ENCODE measurements at places on chromosomes 13 and 19. TPM values are rescaled to one million over a fixed set of nuclear protein-coding genes. Genes with fewer than 3 reads are reported as not detected.

Gene RETN
- total RNA-seq: not detected

Gene CGB8
- total RNA-seq: not detected

Gene KLK3
- not detected for total RNA-seq

Gene SPACA4
- not detected for total RNA-seq

DNA sequence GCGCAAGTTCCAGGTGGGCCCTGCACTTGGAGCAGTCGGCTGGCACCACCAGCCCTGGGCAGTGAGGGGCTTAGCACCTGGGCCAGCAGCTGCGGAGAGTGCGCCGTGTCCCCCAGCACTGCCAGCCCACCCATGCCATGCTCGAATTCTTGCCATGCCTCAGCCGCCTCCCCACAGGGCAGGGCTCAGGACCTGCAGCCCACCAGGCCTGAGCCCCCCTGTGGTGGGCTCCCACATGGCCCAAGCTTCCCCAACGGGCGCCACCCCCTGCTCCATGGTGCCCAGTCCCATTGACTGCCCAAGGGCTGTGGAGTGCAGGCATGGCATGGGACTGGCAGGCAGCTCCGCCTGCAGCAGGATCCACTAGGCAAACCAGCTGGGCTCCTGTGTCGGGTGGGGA is 9.4 kb upstream of the ZNF426 start:
- no peak for DNase-seq

- DNase-seq: no peak
These were observed 58.2 kb downstream of the POLR1D start for GRCh38 chr13:27679896-27680295.

Gene CGB7
- total RNA-seq: 0.72 TPM

DNA sequence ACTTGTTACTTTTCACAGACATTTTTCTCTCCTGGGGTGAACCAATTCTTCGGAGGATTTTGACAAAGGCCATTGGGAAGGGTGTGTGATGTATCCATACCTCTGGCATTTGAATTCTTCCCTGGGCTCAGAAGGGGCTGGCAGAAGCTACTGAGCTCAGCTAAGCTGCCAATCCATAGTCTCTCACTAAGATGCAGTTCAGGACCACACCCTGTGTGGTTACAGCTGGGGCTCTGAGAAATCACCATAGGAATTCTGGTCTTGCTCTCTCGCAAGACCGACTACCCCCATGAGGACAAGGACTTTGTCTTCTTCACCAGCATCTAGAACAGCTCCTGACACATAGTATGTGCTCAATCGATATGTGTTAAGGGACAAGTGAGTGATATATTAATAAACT is 6.0 kb downstream of the C13orf42 start:
- peak; percentile 1 for DNase-seq

Gene COX6B1
- total RNA-seq: 619 TPM

- no peak for DNase-seq
These were observed 122.9 kb downstream of the OLFM4 start for GRCh38 chr13:53151336-53152056.

- peak; percentile 65 for DNase-seq
These were observed 213.4 kb downstream of the ENOX1 start for GRCh38 chr13:43573361-43573740.

GRCh38 chr13:112964971-112965492 is 4.0 kb upstream of the MCF2L start:
- DNase-seq: no peak

DNA sequence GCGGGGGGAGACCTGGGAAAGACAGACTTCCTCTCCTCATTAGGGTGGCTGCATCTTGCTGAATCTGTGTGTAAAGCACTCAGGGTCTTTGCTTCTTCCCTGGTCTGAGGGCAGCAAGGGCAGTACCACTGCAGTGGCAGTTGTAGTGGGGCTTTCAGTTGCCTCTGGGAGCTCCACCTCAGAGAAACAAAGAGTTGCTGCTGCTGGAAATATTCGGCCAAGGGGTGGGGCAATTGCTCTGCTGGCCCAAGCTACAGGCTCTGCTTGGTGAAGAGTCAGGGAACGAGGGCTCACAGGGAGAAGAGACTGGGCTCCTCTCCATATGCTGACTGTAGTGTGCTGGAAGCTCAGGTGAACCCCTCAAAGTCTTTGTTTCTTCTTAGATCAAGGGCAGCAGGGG is 52.5 kb downstream of the POSTN start:
- DNase-seq: no peak

Gene RASL11A
- 2.8 TPM for total RNA-seq

GRCh38 chr19:8631425-8631819 is 989 bp downstream of the NFILZ start:
- DNase-seq: no peak

Gene FFAR1
- total RNA-seq: not detected

GRCh38 chr13:30865123-30866049 is 40.7 kb upstream of the MEDAG start:
- peak; percentile 89 for DNase-seq

Gene MRPL34
- total RNA-seq: 77.3 TPM

Gene NLRP9
- total RNA-seq: not detected

DNA sequence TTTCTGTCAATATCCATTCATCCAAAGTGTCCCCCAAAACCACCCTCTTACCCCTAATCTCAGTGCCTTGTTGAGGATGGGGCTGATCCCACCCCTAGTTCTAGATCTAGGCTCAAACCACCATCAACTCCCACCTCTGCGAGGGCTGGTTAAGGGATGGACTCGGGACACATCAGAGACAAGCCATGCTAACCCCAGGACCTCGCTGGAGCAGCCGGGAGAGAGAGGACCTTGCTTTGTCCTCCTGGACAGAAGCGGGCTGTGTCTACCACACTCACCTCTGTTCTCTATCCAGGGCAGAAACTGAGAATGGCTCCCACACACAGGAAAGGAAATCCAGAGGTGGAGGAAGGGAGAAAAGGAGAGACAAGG is 90.8 kb upstream of the UQCRFS1 start:
- DNase-seq: no peak

- peak; percentile 72 for DNase-seq
These were observed 52.9 kb downstream of the OR10H4 start for GRCh38 chr19:16001481-16002312.

DNA sequence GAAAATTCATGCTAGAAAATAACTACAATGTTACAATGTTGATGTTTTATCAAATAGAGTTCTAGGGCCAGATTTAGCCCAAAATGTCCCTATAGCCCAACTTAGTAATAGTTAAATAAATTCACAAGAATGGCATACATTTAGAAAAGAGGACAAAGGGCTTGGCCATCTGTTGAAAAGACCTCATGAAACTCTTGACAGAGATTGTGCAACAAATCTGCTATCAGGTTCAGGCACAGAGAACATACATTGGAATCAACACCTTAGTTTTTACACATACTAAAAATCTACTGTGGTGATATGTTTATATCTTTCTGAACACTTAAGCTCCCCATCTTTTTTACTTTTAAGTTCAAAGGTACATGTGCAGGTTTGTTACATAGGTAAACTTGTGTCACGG is 298.3 kb upstream of the DACH1 start:
- no peak for DNase-seq

DNA sequence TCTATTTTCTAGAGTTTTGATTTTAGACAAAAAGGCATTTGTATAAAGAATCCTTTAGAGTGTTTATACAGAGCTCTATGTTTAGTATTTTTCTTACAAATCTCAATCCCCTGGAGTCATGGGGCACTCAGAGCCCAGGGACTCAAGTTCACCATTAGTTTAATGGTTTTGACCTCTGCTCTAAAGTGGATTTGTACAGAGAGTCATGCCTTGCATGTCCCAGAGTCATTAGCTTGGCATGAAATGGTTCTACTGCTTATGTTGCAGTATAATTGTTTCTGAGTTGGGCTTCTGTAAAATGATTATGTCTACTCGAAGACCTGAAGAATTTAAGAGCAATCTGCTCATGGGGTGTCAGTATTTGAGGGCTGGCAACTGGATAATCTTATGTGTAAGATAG is 406.2 kb downstream of the DLEU7 start:
- DNase-seq: no peak

- DNase-seq: no peak
These were observed 192.4 kb downstream of the NUFIP1 start for GRCh38 chr13:44796597-44797490.

Gene WDR87
- not detected for total RNA-seq

GRCh38 chr13:111346101-111346680 is 25.7 kb downstream of the TEX29 start:
- DNase-seq: no peak

DNA sequence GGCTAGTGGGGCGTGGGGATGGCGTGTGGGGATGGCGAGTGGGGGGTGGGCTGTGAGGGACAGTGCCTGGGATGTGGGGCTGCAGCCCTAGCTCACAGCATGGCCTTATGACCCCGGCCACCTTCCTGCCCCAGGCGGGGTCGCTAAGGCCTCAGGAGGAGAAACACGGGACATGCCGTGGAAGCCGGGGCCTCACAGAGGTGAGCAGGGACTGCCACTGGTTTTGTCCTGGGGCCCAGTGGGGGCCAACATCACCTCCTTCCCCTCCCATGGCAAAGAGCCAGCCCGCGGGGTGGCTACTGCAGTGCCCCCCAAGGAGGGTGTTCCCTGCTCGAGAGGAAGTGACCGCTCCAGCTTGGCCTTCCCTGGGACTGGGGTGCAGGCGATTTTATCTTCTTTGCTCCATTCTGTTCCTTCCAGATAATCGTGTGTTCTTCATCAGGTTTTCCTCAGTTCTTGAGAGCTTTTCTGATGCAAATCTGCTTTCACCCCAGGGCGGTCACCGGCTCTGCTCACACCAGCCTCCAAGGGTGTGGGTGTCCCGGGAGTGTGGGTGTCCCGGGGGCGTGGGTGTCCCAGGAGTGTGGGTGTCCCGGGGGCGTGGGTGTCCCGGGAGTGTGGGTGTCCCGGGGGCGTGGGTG is 1.2 kb downstream of the F7 start:
- DNase-seq: no peak

- DNase-seq: no peak
These were observed at the start of gene ARHGAP35 for GRCh38 chr19:46860846-46861690. Gene ARHGAP35, plus strand, starts transcription at chr19:46860997. Its CDS starts 57,679 bp downstream, at chr19:46918676.

Gene ZNF844
- 5.2 TPM for total RNA-seq

GRCh38 chr19:7779631-7780486 is 16.8 kb downstream of the CLEC4M start:
- DNase-seq: peak; percentile 10

- DNase-seq: peak; percentile 88
These were observed 4.1 kb upstream of the KCNC3 start for GRCh38 chr19:50333235-50333736.

Gene FDX2
- 33.0 TPM for total RNA-seq

DNA sequence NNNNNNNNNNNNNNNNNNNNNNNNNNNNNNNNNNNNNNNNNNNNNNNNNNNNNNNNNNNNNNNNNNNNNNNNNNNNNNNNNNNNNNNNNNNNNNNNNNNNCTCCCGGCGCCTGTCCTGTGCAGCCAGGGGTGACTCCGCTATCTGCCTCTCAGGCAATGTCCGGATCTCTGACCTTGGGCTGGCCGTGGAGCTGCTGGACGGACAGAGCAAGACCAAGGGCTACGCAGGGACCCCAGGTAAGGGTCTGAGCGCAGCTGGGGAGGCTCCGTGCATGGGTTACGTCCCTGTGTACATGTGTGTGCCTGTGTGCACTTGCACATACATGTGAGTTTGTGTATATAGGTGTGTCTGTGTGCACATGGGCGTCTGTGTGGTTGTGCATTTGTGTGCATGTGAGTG is 36.1 kb upstream of the TMEM255B start:
- no peak for DNase-seq

DNA sequence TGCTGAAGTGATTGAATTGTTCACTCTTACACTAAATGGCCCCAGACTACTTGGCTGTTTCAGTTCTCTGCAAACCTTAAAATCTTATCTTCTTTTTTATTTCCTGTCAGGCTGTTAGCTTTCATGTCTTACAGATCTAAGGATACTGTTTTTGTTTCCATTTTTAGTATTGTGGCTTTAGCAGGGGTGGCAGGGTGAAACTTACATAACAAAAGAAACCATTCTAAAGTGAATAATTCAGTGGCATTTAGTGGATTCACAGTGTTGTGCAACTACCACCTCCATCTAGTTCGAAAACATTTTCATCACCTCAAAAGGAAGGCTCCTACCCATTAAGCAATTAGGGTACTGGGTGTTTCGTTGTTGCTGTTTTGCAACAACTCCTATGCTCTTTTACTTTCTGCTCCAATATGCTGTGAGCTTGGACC is 19.8 kb downstream of the TMEM272 start:
- DNase-seq: no peak

Measured in RPMI7951 (cell line).